ENCODE measurements at places on chromosomes 4 and X.
A peak's percentile ranks its signal among the peaks of the same experiment; 100 is the strongest.

GRCh38 chr4:6191448-6192130, 8.8 kb downstream of the JAKMIP1 start:
- DNase-seq = no peak

DNA sequence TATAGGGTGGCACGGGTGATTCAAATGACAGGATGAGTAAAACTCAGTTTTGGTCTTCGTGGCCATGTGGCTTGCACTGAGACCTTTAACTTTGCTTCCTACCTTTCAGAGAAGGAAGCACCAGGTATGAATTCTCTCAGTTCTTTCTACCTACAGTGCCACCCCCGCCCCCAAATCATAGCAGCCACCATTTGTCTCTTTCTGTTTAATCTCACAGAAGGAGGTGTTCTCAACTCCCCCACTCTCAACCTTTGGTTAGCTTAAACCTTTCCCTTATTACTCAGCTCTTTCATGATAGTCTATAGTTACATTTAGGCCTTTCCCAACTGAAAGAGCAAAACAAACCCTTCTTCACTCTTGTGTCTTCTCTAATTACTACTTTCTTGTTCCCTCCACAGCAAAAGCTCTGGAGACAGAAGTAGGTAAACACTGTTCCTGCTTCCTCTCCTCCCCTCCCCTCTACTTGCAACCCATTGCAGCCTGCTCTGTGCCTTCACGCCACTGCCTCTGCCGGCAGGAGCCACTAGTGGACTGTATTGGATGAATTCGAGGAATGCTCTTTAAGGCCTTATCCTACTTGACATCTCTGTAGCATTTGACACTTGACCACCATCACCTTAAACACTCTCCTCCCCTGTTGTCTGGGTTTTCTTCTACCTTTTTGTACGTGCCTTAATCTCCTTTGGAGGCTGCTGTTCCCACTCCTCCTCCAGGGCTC, 123.7 kb downstream of the AFF1 start:
- peak; percentile 58 for DNase-seq

GRCh38 chr4:137968956-137969678, 273.0 kb downstream of the SLC7A11 start:
- DNase-seq = no peak

DNA sequence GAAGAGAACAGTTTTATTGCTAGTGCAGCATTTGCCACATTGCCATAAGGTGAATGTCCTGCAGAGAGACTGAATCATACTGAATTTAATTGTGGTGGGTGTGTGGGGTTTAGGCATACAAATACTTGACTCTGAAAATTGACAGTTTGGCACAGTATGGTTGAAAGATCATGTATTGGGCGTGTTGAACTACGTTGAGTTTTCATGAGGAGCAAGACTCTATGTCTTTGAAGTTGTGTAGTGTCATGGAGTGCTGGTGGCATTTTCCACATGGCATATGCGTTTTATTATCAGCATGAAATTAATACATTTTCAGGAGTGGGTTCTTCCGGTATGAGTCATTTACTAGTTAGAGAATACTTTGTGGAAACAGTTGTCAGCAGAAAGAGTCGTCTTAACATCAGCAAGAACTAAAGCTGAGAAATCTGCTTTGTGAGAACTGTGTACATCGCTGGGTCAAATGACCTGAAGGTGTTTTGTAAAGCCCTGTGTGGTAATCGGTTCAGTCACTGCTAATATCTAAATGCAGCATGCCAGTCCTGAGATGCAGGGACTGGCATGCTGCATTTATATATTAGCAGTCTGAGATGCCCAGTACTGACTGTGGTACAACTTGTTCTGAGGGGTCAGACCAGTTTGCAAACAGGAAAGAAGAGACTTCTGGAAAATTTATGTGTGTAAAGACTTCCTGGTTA, 50.3 kb downstream of the ARHGAP10 start:
- peak; percentile 47 for DNase-seq

DNA sequence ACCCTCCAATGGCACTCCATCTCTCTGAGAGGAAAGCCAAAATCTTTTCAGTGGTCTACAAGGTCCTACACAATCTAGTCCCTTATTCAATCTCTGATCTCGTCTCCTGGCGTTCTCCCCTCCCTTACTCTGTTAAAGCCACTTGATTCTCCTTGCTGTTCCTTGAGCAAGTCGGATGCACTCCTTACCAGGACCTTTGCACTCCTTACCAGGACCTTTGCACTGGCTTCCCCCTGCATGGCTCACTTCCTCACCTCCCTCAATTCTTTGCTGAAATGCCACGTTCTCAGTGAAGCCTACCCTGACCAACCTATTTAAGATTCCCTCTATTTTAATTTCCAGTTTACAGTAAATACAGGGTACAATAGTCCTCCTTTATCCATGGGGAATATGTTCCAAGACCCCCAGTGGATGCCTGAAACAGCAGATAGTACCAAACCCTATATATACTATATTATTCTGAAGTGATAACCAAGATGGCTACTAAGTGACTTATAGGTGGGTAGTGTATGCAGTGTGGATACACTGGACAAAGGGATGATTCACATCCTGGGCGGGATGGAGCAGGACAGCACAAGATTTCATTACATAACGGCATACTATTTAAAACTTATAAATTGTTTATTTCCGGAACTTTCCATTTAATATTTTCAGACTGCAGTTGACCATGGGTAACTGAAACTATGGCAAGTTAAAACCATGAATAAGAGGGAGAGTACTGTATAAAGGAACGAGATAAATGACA, 6.5 kb upstream of the DLG3 start:
- peak; percentile 43 for DNase-seq
